ENCODE measurements at places on chromosomes 12 and 14.
A peak's percentile ranks its signal among the peaks of the same experiment; 100 is the strongest.

DNA sequence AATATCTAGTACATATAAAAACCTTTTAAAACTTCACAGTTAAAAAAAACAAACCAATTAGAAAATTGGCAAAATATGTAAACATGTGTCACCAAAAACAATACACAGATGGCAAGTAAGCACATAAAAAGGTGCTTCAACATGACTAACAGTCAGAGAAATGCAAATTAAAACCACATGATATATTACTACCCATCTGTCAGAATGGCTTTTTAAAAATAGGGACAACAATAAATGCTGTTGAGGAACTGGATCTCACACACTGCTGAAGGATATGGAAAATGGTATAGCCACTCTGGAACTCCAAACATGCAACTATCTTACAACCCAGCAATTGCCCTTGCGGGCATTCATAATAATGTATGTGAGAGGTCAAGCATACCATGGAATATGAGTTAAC lies 1153.6 kb downstream of the FLRT2 start:
- DNase-seq, result no peak

GRCh38 chr12:75007133-75007532 lies 202.5 kb downstream of the KCNC2 start:
- DNase-seq, result no peak

DNA sequence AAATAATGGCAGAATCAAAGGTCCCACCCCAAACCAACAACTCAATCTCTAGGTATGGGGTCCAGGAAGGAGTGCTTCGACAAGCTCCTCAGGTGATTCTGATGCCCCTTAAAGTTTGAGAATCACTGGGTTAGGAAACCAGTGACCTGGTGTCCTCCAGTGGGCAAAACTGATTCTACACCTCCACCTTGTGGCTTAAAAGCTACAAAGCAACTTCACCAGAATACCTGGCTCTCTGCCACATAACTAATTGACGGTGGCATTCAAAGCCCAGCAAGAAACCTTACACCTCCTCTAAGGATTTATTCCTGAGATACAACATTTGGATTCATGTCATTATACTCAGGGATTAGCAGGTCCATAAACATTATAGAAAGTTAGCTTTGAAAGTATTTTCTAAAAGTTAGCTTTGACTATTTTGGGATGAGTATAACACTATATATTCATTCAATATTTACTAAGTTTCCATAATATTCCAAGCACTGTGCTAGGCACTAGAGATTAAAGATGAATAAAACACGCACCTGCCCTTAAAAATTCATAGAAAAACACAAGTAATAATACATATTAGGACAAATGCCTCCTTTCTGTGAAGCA lies 45.4 kb downstream of the DCAF5 start:
- no peak for DNase-seq

GRCh38 chr14:53523226-53523625 lies 370.1 kb upstream of the DDHD1 start:
- no peak for DNase-seq

DNA sequence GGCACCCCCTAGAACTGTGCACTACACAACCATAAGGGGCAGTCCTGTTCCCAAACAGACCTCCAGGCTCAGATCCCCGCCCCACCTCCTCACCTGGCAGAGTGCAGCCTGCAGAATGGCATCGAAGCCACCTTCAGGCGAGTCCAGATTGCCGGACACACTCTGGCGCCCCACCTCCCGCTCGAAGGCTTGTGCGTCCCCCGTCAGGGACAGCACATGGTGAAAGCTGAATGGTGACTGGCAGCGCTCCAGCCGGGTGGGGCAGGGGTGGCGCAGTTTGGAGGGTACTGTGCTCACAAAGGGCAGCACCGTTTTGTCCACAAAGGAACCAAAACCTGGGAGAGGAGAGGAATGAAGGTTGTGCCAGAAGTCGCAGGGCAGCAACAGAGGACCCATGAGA lies 10.6 kb downstream of the ITGB7 start:
- no peak for DNase-seq

DNA sequence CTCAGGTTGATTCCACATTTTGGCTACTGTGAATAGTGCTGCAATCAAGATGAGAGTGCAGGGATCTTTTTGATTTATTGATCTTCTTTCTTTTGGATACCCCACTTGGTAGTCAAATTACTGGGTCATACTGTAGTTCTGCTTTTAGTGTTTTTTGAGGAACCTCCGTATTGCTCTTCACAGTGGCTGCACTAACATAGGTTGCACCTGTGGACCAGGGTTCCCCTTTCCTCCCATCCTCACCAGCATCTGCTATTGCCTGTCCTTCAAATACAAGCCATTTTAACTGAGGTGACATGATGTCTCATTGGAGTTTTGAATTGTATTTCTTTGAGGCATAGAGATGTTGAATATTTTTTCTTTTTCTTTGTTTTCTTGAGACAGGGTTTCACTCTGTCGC lies 152.5 kb upstream of the TMEM132C start:
- DNase-seq, result no peak

DNA sequence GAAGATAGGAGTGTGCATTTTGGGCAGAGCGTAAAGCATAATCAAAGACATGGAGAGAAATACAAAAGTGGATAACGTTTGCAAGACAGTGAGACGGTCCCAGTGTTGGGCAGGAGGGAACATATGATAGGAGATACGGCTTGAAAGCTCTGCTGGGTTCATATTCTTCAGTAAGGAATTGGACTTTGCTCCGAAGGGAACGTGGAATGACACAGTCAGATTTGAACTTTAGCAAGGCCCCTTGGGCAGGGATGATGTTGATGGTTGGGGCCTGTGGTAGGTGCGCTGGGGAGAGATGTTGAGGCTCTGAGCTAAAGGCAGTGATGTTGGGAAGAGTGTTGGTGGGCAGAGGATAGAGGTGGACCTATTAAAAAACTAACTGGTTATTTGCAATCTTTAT lies 143.5 kb upstream of the TBX3 start:
- DNase-seq, result no peak

GRCh38 chr12:20483776-20484175 lies 115.4 kb downstream of the PDE3A start:
- no peak for DNase-seq

DNA sequence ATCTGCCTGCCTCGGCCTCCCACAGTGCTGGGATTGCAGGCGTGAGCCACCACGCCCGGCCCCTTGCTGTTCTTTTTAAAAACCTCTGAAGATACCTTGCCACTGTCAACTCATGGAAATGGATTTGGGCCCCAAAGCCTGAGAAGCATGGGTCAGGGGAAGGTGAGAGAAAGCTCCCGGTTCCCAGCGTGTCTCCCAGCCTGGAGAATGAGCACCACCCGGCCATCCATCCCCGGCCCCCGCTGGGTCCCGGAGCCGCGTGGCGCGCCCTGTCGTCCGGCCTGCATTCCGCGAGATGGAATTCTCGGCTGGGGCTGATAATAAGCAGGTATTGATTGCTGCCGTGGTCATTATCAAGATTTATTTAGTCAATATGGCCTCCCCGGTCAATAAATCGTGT lies 126.5 kb upstream of the MYL2 start:
- DNase-seq, result no peak

GRCh38 chr12:124612410-124612680 lies 44.9 kb upstream of the NCOR2 start:
- no peak for DNase-seq

DNA sequence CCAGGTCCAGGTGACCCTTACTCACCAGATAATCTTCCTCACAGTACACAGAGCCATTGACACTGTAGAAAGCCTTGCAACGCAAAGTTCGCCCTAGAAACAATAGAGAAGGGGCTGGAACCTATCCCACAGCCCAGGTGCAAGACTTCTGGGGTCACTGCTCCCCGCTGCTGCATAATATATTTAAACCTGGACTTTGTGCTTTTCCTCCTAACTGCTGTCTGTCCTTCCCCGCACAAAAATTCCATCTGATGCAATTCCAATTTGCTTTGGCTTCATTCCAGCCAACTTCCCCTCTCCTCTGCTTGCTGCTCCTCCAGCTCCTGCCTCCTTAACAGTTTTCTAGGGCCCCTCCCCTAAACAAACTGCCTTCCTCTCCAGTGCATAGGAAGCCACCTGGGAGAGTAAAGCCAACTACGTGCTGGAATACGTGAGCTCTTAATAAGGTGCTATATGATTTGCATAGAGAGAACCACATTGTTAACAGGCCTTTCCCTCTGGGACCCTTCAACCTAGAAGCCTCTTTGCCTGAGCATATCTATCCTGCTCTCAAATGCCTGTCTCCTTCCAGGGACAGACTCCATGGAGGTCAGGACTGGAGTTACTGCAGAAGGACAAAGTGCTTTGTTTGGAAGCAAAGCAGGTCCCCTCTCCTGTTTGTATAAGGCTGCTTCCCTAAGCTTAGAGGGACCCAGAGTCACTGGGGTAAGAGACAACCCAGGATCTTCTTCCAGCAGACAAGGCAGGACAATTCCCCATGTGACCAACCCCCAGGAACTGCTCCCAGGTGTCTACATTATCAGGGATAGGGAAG lies 5.5 kb downstream of the AJUBA start:
- DNase-seq, result no peak

DNA sequence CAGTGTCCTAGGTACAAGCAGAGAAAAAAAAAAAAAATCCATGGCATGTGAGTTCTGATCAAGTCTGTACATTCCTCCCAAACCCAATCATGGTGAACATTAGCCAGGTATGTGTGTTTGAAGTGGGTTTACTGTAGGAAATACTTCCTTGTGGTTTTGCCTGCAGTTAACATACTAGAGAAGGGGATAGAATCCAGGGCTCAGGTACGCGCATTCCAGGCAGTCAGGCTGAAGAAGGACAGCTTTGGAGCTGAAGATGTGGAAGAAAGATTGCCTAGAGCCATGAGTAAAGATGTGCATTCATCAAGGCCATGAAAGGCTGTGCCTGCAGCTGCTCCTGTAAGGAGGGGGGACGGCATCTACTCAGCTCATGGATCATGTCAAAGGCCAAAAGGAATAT lies 88.2 kb upstream of the NTF3 start:
- DNase-seq, result no peak

DNA sequence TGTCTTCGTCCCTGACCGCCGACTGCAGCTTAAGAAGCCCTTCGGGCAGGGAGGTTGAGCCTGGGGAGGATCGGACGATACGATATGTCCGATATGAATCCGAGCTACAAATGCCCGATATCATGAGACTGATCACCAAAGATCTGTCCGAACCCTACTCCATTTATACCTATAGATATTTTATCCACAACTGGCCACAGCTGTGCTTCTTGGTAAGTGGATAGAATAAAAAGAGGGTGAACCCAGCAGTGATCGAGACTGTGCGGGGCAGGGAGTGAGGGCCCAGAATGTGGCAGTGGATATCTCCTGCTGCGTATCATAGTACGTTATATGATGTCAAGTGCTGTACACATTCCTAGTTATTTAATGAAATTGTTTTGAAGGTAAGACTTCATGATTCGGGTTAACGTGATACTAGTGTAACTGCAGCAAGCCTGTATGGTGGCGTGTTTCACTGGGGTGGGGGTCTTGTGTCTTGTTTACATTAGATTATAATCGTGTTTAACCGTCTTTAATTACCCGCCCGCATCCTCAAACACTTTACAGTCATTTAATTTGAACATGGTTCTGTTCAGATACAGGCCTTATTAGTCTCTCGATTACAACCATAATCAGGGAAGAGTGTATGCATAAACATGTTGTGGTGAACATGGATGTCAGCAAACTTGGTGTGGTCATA lies 1.3 kb downstream of the NAA30 start:
- DNase-seq, result no peak

DNA sequence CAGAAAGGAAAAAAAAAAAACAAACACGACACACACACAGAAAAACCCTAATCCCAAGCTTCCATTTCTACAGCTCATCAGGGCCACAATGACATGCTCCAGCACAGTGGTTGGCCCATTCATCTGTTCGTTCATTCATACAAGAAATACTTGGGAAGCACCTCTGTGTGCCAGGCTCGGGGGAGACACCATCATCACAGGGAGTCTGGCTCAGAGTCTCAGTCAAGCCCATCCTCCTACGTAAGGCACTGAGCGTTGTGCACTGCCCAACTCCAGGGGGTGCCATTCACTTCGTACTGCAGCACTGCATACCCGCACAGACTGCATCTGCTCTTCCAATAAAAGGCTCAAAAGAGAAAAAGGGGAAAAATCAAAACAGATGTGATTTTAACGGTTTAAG lies 15.3 kb downstream of the VPS37B start:
- DNase-seq, result no peak

GRCh38 chr12:120240495-120240833 lies 25.1 kb downstream of the PXN start:
- no peak for DNase-seq

- peak; percentile 43 for DNase-seq
Measured at GRCh38 chr12:53287741-53288216, 7.6 kb upstream of the PFDN5 start.

DNA sequence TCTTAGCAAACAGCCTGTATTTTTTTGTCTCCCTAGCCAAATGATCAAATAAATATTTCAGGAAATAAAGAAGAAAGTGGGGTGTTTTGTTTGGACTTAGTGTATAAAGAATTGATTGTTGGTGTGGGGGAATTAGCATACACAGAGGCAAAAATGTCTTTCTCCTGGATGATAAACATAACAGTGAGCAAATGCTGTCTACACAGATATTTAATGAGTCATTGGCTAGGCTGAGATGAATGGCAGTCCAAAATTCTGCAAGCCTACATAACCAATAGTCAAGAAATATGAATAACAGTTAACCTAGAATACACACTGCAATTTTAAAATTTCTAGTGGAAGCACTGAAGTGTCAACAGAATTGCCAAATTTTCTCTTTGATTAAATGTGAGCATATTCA lies 35.8 kb downstream of the MYF5 start:
- no peak for DNase-seq

GRCh38 chr12:87779858-87780498 lies 249.2 kb downstream of the C12orf50 start:
- no peak for DNase-seq

DNA sequence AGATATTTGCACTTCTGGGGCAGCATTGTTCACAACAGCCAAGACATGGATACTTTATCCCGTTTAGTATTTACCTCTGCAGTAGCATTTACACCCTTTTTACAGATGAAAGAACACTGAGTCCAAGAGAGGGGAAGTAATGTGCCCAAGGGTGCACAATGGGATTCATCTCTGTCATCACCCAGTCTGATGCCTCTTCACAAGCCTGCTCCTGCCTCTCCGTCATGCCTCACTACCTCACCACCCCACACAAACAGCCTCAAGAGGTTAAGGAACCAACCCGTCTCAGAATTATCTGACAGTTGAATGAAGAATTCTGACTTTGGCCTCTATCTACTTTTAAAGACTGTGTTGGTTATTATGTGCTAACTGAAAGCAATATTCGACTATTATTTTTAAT lies 368.4 kb downstream of the ATP23 start:
- no peak for DNase-seq

DNA sequence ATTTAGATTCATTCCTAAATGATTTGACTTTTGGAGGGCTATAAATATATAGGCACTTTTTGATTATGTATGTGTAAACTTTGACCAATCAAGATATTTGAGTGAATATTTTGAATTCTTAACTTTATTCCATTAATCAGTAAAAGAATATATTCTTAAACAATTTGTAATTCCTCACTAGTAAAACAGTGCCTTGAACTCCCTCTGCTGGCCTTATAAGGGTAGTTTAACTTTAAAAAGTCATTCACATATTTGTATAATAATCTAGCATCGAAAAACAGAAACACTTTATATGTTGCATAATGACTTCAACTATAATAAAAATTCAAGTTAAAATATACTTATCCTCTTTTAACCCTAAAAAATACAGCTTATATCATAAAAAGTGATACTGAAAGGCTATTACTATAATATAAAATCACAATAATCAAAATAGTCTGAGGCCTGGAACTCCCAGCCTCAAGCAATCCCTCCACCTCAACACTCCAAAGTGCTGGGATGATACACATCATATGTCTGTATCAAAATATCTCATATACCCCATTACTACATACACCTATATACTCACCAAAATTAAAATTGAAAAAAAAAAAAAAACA lies 31.2 kb downstream of the CCDC59 start:
- no peak for DNase-seq

- DNase-seq, result no peak
Measured at GRCh38 chr12:3251691-3252090, 174.5 kb downstream of the TSPAN9 start.

All from activated CD8-positive, alpha-beta memory T cell treated with anti-CD3 and anti-CD28 coated beads for 4 hours (primary cell).